ENCODE measurements at places on chromosomes 6 and 20.

DNA sequence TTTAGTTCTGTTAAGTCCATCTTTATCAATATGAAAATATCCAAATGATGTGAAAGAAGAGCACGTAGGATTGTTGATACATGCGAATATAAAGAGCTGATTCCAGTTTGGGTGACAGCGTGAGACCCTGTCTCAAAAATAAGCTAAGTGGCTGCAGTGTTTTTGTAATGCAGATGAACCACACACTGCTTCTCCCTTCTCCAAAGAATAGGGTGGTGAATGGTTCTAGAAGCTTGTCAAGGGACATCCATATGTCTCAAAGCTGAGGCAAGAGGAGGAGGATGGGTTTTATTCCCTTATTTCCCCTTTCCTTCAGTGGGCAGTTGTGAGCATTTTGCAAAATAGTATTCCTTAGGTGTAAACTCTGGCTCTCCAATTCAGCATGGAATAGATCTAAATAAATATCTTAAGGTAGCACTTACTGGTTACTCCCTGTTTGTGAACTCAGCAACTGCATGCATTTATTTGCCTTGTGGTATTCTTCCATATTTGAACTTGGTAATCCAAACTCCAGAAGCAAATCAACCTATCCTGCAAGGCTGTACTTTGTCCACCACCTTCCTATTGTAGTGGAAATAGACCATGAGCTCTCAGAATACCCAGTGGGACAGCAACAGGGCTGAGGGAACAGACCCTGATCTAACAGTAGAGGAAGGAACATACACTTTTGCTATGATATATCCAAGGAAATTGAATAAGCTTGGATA is 38.0 kb downstream of the XRN2 start:
- DNase-seq: no peak

DNA sequence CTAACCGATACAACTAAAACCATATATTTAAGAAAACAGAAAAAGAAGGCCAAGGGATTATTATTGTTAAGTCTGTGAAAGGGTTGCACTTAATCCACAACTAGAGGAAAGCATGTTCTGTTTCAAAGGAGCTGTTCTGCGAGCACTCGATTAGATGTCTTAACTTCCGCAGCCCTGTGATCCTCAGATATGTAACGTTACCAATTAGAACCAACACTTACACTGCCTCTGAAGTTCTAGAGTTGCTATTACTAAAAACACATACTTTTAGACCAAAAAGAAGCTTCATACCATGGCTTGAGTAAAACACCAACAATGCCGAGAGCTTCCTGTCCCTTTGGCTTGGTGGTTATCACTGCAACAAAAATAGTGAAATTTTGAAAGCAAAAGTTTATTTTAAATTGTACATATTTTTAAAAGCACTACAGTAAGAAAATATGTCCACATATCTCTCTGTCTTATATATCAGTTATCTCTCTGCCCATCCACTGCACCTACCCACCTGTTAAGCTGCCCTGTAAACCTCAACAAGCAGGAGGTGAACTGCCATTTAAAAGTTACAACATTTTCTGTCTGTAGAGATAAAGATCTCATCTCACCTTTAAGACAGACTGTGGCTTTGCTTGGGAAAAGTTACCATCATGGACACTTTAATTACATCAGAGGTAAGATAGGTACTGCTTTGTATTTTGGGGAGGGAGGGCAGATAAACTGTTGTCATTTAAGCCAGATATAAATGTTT is 7.1 kb upstream of the DUSP22 start:
- DNase-seq: no peak

DNA sequence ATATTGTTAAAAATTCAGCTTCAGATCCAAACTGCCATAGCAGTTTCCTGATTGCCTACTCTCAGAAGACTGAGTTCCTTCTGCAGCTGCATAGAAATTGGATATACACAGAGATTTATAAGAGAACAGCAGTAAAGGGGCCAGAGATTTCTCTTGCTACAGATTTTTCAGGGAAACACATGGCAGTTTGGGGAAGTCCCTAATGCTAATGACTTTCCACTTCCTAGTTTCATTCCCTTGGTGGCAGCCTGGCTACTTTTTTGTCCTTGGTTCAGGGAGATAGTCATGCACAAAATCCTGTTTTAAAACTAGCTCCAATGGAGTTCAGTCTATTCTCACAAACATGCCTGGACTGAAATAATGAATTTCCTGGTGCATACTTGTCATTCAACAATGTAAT is 125.3 kb upstream of the PLCB4 start:
- no peak for DNase-seq

DNA sequence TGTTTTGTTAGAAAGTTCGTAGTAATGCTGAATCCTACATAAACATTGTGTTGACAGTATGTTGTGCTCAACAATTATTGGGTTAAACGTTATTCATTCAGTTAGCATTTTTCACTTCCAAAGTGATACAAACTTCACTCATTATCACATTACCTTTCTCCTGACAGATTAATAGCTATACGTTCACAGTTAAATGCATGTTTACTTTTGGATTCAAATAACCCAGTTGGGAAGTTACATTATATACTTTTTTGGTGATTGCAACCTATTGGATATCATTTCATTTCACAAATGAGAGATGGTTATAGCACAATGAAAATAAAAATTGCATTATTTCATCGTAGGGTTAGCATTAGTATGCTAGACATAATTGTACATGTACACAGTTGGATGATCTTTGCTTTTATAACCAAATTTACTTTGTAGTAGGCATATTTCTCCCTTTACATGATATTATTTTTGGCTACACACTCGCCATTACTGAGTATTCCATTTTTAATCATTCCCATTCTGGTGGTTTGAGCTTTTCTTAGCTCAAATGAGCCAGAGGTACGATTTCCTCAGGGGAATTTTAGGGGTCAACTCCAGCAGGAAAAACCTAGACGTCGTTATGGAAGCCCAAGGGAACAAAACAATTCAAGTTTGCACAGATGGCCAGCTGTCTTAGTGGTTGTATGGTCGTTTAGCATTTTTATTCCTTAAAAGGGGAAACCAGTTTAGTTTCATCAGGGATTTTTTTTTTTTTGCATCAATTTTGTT is 2.1 kb upstream of the HIVEP1 start:
- no peak for DNase-seq

GRCh38 chr6:144728804-144729203 is 443.7 kb downstream of the UTRN start:
- no peak for DNase-seq

GRCh38 chr6:22708469-22708868 is 139.1 kb downstream of the HDGFL1 start:
- no peak for DNase-seq

DNA sequence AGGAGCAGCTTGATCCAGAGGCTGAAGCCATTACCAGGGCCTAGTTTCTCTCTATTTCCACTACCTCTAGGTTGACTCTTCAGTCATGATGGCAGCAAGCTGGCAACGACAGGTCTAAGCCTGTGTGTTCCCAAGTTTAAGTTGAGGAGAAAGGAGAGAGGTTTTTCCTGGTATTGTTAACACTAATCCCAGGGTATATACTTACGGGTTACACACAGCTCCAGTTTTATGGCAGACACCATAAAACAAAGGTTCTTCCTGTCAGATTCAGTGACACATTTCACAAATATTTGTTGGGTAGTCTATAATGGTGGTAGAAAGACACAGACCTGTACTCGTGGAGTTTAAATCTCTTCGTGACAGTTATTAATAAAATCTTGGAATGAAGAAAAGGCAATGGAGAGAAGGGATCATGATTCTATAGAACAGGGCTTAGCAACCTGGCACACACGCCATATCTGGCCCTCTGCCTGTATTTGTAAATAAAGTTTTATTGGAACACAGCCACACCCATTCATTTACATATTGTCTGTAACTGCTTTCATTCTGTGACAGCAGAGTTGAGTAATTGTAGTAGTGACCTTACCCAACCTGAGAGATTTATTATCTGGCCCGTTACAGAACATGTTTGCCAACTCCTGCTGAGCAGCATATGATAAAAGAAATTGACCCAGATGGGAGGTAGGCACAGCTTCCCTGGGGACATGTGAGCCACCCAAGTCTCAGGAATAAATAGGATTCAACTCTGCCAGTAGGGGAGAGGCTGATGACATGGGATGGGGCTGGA is 323.3 kb downstream of the CDH4 start:
- peak; percentile 29 for DNase-seq

GRCh38 chr20:37954190-37954589 is 51.3 kb downstream of the VSTM2L start:
- no peak for DNase-seq

DNA sequence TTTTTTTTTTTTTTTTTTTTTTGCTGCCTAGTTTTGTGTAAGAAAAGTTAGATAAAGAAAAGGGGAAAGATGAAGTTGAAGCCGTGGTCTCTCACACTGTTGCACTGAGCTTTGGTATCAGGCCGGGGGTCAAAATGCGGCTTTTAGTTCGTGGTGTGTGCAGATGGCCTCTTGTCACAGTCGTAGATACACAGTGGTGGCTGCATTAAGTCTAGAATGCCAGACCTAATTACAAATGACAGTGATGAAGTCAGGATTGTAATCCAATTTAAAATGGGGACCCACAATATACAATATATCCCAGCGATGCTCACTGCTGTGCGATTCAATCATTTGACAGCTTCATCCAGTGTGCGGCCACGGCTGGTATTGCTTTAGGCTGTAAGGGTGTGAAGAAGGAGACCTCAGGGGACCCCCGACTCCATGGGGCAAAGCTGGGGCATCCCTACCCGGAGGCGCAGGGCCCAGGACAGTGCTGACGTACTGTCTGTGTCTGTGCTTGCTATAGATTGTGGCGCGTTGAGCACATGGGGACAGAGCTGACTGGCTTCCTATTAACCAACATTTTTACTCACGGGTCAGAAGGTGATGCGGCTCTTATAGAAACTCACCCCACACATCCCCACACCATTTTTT is 210.0 kb upstream of the SOX4 start:
- no peak for DNase-seq

- peak; percentile 73 for DNase-seq
Observed at GRCh38 chr6:109772883-109773431, 81.9 kb downstream of the FIG4 start.

GRCh38 chr6:47687432-47687831 is 10.9 kb upstream of the ADGRF4 start:
- no peak for DNase-seq

DNA sequence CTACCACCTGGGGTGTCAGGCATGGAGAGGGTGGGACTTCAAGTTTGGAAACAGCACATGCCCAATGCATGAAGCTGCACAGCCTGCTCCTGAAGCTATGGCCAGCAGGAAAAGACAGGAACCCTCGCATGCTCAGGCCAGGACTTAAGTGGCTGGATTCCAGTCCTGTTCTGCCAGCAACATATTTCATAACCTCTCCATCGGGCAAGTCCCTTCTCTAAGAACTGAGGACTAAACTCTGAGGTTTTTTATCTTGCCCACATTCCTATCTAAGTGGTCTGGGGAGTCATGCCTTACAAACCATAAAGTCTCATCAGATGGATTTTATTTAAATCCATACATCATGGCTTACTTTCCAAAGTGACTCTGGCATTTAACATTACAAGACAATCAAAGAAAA is 27.5 kb upstream of the AGPAT4 start:
- no peak for DNase-seq

- DNase-seq: no peak
Observed at GRCh38 chr6:82702574-82702973, 339.0 kb downstream of the TPBG start.

- no peak for DNase-seq
Observed at GRCh38 chr6:167956983-167957492, 40.4 kb upstream of the KIF25 start.

GRCh38 chr6:52271852-52272460 is 12.6 kb downstream of the MCM3 start:
- no peak for DNase-seq

- no peak for DNase-seq
Observed at GRCh38 chr6:1945235-1945832, 300.1 kb downstream of the GMDS start.

DNA sequence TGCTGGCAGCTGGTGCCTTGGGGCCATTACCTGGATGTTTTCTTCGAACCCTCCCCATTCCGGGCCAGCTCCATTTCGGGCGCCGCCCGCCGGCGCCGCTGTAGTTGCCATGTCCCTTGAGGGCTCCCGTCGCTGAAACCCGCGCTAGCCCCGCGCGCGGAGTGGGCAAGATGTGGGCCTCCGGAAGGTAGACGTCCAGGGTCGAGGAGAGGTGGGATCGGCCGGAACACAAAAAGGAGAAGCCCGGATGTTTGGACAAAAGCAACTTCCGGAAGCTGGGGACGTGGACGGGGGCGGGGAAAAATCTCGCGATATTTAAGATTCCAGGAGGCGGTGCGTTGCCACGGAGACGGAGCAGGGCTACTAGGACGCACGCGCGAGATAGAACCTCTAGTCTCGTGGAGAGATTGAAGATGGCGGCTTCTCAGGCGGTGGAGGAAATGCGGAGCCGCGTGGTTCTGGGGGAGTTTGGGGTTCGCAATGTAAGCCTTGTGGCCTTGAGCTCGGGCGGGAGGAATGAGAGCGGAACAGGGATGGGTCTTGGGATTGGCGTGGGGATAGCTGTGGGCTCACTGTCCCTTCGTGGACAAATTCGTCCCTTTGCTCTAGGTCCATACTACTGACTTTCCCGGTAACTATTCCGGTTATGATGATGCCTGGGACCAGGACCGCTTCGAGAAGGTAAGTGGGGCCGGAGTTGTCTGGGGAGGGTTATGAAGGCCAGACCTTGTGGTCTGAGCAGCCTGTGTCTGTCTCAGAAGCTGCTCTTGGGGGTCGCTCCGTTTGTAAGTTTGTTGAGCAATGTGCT is at the start of the genes POLR1C and YIPF3:
TSS of gene POLR1C (plus strand) at position 393 of the 808 bp plus-strand sequence. CDS start at position 414, 21 bp downstream.
TSS of gene YIPF3 (minus strand) at position 230 of the 808 bp plus-strand sequence. CDS start at position 111, 119 bp downstream.
- peak; percentile 99 for DNase-seq

GRCh38 chr6:133114973-133115372 is 126.2 kb upstream of the EYA4 start:
- DNase-seq: no peak

DNA sequence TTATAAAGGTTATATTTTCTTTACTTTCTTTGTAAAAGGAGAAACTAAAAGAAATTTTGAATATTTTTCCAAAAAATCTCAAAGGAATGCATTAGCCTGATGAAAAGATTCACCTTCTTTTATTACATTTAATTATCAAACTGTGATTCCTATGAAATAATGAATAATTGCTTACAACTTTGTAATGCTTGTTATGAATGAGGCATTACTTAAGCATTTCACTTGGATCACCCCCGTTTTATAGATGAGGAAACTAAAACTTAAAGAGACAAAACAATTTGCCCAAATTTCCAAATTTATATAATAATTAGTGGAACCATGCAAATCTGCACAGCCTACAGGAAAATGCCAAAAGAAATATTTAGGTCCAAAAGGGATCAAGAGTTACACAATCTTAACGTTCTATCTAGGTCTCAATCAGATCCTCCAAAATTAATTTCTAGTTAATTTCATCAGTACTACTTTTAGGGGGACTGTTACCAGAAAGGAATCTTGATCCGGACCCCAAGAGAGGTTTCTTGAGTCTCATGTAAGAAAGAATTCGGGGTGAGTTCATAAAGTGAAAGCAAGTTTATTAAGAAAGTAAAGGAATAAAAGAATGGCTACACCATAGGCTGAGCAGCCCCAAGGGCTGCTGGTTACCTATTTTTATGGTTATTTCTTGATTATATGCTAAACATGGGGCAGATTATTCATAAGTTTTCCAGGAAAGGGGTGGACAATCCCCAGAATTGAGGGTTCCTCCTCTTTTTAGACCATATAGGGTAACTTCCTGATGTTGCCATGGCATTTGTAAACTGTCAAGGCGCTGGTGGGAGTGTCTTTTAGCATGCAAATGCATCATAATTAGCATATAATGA is 288.0 kb downstream of the ADGB start:
- no peak for DNase-seq

All from NCI-H345 (cell line).